Spinal cord (tissue), 10 donors: ENCODE measurements at places on chromosomes 2 and 18.
A peak's percentile ranks its signal among the peaks of the same experiment; 100 is the strongest.

- DNase-seq, result peak; percentile 94
Measured at GRCh38 chr2:200703127-200703925, 108.4 kb upstream of the BZW1 start.

DNA sequence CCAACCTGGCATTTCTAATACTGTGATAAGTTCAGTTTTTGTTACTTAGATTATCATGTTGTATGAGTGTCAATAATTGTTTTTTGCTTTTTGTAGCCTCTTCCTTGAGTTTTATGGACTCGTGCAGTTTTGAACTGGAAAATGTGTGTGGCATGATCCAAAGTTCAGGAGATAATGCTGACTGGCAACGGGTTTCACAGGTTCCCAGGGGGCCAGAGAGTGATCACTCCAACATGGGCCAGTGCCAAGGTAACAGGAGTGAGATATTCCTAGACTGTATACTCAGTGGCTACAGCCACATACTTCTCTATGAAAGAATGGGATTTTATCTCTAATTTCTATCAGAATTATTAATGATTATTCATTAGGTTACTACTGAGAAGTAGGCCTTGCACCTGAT is 18.2 kb downstream of the MEP1B start:
- DNase-seq, result no peak

DNA sequence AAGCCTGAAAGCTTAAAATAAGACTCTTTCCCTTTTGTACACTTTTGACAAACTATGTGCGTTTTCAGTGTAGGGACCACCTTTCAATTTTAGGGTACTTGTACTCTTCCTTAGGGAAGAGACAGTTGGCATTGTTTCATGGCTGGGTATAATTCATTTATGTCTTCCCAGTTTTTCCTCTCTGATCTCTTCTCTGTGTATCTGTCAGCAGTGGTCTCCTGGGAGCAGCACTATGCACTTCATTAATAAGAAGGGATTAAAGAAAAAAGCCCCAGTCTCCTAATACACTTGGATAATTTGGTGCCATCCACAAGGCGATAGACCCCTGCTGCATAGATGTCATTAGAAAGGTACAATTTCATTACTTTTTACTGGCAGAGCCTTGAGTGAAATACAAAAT is 12.1 kb downstream of the AQP4 start:
- DNase-seq, result no peak

DNA sequence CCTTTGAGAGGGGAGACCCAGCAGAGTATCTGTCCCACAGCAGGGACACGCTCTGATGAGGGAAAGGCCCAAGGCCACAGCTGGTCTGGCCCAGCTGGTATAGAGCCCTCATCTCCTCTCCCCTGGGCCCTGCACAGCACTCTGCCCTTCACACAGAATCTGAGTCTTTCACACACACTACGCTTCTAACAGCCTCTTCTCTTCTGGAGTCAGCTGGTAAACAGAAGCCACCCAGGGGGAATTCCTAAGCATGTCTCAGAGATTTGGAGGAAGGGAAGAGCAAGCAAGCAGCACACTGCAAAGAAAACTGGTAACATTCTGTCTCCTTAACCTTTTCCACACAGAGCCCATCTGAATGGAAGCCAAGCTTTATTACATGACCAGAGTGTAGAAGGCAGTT is 121.1 kb upstream of the ACAA2 start:
- no peak for DNase-seq

DNA sequence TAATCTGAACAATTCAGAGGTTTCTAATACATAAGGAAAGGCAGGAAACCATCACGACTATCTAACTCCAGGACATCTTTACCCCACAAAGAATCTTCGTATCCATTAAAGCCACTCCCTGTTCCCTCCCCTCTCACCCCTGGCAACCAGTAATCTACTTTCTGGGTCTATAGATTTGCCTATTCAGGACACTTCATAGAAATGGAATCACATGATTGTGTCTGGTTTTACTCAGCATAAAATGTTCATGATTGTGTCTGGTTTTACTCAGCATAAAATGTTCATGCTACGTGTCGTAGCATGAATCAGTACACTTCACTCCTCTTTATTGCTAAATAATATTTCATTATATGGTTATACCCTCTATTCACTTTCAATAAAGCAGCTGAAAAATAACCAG is 11.6 kb downstream of the FECH start:
- DNase-seq, result no peak

DNA sequence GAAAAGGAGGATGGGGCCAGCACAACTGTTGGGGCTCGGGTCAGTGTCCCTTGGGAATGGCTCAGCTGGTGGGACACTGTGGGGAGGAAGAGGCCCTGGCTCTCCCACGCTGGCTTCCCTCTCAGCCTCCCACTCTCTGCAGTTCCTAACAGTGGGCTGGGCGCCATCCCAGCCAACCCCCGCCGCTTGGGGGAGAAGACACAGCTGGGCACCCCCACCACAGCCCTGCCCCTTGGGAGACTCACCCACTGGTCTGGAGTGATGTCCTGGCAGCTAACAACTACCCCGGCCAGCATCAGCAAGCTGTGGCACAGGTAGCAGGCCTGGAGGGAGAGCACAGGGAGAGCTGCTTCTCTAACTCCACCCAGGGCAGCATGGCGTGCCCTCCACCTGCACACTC is 8.3 kb upstream of the SEMA4C start:
- no peak for DNase-seq
